Stimulated activated CD4-positive, alpha-beta T cell treated with anti-CD3 and anti-CD28 coated beads, Interleukin-12 subunit alpha, Interleukin-12 subunit beta, amount 100 ng/mL, for 4 hours (primary cell): ENCODE measurements at places on chromosomes 4 and X.

DNA sequence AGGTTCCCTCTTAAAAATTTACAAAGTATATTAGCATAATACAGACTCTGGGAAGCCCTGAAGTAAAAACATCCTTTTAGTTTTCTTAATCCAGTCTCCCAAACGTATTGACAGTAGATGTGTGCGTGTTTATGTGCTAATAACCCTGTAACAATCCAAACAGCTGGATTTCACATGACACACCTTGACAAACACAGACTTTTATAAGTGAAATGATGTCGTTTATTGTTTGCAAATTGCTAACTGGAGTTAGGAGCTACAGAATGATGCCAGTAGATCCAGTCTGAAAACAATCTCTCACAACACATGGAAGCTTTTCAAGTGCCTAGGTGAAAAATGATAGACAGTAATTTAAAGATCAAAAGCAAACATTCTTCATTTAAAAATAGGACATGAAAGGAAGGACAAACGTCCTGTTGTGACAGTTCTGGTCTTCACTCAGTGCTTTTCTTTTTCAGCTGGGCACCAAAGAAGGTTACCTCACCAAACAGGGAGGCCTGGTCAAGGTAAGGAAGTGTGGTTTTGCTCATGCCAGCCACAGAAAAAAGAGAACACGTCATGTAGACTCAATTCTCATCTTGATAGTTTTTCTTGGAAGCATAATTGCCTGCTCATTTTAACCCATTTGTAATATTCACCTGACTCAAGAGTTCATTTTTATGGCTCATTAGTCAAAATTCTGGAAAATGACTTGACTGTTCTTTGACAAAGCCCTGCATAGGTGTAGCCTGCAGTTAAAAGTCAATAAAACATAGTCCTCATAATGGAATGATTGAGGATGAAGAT, 32.9 kb downstream of the LAMTOR3 start:
- no peak for DNase-seq

- no peak for DNase-seq
Observed at GRCh38 chr4:145880355-145880960, 58.2 kb downstream of the ZNF827 start.

DNA sequence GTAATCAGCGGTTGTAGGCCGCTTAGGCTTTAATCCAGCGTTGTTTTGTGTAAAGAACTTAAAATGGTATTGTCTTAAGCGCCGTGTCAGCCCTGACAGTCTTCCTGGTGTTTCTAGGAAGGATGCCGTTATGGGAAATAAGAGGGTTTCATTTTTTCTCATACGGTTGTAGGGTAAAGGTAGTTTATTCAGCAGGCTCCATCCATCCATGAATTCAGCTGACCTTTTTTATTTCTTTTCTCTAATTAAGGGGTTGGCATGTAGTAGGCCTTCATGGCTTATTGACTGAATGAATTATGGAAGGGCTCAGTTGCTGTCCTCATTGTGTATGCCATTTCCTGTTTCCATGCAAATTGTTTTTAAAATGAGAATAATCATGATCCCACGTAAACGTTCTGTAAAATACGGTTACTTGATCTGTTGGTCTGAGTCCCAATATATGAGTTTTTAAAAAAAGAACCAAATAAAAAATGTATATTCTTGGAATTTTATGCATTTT, 693 bp downstream of the OCIAD1 start:
- DNase-seq: no peak

DNA sequence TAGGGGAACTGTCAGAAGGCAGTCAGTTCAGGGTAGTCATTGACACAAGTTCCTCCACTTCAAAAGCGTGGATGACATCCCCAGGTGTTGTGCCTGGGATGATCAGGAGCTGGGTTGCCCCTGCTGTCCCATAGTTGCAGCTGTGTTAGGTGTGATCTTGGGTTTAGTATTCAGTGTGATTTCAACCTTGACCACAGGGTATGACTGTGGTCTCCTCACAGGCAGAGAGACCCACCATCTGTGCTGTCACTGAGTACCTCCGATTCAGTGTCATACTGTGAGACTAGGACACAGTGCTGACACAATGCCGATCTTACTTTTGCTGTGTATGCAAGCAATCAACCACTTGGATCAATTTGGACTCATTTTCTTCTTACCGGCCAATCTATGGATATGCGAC, 25.2 kb downstream of the FOXR2 start:
- DNase-seq: no peak

DNA sequence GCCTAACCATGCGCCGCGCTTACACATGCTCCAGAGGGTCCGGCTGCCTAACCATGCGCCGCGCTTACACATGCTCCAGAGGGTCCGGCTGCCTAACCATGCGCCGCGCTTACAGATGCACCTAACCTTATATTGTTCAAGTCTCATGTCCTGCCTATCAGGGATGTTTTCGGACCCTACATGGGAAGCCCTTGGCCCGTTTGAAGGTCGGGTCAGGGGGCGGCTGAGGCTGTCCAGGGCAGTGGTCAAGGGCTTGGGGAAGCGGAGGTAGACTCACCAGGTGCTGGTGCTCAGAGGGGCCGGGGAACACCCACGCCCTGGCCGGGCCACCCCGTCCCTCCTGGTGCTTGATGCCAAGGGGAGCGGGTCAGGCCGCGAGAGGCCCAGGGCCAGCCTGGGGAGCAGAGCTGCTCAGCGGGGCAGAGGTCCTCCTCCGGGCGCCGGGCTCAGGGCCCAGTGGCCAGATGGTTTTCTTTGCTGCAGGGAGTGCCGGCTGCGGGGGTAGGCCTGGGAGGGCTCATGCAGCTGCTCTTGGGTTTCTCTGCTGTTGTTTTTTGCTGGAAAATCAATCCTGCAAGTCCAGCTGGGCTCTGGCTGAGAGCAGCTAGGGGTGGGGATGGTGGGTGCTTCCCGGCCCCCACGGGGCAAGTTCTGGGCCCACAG, 35.4 kb upstream of the SPON2 start:
- no peak for DNase-seq

- DNase-seq: peak; percentile 22
Observed at GRCh38 chrX:129726307-129727111, 12.3 kb upstream of the XPNPEP2 start.

DNA sequence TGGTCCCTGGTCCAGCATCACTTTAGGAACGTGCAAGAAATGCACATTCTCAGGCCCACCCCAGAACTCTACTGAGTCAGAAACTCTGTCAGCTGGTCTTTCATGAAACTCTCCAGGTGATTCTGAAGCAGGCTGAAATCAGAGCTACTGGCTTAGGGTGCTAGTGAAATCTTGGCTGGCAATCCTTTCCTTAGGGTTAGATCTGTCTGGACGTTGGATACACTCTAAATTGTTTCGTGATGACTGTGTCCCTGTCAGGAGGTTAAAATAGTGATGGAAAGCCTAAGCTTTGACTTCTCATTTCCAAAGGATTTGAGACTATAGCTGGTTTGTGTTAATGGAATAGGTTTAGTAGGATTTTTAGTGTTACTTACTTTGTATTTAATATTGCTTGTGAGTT, 99.1 kb downstream of the ARHGAP10 start:
- DNase-seq: no peak

GRCh38 chrX:50798783-50799182, 15.2 kb downstream of the SHROOM4 start:
- no peak for DNase-seq

DNA sequence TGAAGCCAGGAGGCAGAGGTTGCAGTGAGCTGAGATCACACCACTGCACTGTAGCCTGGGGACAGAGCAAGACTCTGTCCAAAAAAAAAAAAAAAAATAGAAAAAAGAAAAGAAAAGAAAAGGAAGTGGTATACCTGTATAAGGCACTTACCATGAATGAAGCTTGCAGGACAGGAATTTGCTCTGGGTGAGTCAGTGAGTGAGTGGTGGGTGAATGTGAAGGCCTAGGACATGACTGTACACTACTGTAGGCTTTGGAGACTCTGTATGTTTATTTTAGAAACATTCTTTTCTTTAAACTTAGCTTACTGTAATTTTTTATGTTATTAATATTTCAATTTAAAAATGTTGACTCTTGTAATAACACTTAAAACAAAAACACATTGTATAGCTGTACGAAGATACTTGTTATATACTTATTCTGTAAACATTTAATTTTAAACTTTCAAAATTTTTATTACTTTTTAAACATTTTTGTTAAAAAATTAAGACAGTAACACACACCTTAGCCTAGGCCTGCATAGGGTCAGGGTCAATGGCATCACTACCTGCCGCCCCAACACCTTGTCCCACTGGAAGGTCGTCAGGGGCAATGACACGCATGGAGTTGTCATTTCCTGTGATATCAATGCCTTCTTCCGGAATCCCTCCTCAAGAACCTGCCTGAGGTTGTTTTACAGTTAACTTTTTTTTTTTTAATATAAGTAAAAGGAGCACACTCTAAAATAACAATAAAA, 78.7 kb downstream of the CLNK start:
- no peak for DNase-seq

GRCh38 chrX:24266996-24267395, 46.9 kb downstream of the SUPT20HL2 start:
- no peak for DNase-seq
